ENCODE measurements at places on chromosomes 7 and 10. TPM values are rescaled to one million over a fixed set of nuclear protein-coding genes. Genes with fewer than 3 reads are reported as not detected.

Gene UNCX
- polyA plus RNA-seq, result not detected

Gene NCF1
- polyA plus RNA-seq, result not detected

Gene TRAPPC14
- polyA plus RNA-seq, result 14.1 TPM

Gene NAT16
- 0.11 TPM for polyA plus RNA-seq

Gene CREB5
- polyA plus RNA-seq, result 33.5 TPM

Gene ITPRID1
- 0.40 TPM for polyA plus RNA-seq

Gene TCTN3
- 26.6 TPM for polyA plus RNA-seq

Gene KDM7A
- polyA plus RNA-seq, result 10.9 TPM

Gene BUB3
- 75.3 TPM for polyA plus RNA-seq

Gene NCOA4
- 155 TPM for polyA plus RNA-seq

DNA sequence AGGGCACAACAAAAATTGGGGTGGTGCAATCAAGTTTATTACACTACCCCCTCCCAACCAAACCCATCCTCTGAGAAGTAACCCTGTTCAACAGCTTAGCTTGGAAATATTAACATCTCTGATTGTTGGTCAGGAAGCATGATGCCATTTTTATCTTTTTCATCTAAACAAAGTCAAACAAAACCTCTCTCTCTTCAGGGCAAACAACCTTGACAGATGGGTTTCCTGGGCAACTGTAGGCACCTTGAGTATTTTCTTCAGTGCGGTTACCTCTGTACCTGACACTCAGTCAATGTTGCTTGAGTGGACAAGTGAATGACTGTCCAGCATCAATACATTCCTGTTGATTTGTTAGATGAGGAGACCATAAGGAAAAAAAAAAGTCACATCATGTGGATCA, 183.6 kb downstream of the NRP1 start:
- DNase-seq, result no peak

- no peak for DNase-seq
Observed at GRCh38 chr7:47472444-47473157, 109.3 kb downstream of the TNS3 start.

DNA sequence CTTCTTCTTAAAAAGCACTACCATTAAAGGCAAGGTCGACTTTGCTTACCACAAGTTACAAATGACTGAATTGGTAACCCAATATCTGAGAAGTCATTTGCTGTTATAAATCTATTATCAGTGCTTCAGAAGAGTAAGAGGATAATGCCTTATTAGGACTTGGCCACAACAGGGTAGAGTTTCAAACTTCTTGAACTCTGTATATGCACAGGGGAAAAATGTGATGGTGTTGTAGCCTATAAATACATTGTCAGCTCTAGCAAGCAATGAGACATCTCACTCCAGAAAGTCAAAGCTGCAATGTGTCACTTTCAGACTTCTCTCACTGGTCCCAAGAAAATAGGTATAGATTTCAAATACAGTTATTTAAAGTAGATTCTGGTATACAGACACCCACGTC, 9.3 kb downstream of the TFEC start:
- DNase-seq, result no peak

GRCh38 chr7:50121286-50121685, 28.2 kb upstream of the ZPBP start:
- no peak for DNase-seq

GRCh38 chr10:29257106-29257783, 31.6 kb upstream of the LYZL1 start:
- DNase-seq, result no peak

DNA sequence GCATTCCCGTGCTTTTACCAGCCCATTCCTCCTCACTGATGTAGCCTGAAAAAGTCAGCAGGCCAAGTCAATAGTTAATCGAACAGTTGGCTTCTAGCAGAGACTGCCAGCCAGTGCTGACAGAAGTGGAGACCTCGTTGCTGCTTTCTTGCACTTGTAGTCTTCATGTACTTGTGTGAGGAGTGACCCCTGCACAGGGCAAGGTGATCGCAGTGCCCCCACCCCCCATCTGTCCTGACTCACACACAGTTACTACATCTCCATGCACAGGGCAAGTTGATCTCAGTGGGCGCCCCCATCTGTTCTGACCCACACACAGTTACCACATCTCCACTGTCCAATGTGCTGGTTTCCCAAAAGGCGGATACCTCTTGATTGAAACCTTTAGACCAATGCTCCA, 34.2 kb downstream of the C10orf71 start:
- DNase-seq, result no peak

- DNase-seq, result no peak
Observed at GRCh38 chr10:104417637-104418292, 64.1 kb downstream of the CFAP58 start.

- DNase-seq, result no peak
Observed at GRCh38 chr7:55423891-55424290, 58.8 kb downstream of the LANCL2 start.

DNA sequence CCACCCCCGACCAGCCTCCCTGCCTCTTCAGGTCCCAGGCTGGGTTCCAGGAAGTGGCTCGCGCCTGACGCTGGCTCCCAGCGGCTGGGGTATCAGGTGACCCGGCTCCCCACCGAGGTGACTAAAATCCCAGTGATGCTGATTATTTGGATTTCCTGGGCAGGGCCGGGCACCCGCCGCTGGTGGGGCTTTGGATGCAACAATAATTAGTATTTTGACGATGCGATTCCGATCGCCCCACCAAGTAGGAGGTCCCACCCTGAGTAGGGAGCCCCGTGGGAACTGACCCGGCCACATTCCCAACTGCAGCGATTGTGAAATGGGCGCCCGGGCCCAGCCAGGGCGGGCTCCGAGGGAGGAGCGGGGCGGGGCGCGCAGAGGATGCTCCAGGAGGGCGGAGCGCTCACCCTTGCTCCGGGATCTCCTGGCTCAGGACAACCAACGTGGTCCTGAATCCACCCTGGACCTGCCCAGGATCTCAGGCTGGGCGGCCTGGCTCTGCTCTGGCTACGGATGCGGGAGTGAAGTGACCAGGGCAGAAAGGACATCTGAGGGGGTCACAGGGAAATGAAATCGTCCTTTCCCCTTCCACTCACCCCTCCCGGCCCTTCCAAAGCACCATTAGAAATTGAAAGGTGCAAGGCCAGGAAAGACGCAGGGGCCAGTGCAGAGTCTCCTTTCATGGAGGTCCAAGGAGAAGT, 32.6 kb downstream of the DUSP5 start:
- no peak for DNase-seq

GRCh38 chr10:15363031-15363430, 8.1 kb downstream of the FAM171A1 start:
- no peak for DNase-seq

DNA sequence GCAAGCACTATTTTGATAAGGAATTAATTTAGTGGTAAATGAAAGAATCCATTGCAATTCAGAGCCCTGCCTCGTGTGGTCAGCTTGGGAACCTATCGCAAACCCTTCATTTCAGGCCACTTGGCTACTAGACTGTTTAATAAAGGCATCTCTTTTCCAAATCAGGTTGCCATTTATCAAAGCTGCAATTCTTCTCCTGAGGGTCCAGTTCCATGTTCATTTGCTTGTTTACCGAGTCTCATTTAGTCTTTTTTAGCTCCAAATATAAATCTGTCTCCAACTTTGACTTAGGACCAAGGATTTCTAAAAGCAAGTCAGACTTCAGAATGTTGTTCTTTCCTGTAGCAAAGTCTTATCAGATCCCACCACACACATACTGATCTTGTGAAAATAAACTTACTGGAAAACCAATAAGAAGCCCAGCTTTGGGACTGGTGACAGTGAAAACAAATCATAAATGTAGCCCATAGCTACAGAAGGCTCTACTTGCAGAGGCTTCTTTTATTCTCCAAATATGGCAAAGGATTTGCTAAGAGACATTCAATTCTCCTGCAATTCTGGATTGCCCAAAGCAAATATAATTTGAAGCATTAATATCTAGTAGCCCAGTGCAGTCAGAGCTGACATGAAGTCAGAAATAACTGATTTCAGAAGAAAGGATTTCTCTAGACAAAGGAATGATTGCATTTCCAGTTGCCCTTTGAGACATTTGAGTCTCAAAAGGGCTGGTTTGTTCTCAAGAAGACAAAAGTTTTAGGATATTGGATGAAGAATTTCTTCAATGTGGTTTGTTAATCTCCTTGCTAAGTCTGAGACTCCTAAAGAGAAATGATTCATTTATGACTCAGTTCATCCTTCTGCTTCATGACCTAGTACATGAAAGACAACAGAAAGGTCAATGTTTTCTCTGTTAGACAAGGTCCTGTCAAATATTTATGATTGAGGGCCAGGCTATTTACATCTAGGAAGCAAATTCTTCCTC, 28.0 kb downstream of the PPP1R3C start:
- DNase-seq, result no peak

- DNase-seq, result no peak
Observed at GRCh38 chr7:116167177-116167576, 43.2 kb upstream of the TES start.

- no peak for DNase-seq
Observed at GRCh38 chr7:127882313-127882920, 148.8 kb downstream of the LRRC4 start.

DNA sequence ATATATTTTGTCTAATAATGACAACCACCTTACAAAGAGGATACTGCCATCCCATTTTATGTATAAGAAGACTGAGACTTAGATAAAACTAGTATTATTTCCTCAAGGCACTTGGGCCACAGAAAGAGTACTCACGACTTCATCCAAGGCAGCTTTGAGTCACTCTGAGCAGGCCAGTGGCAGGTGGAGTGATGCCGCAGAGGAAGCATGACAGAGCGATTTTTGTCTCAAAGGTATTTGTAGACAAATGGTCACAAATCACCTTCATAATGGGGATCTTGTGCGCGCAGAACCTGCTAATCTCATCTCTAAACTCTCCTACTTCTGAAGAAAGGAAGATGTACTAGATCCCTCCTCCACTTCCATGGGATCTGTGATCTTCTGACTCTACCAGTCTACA, 113.2 kb upstream of the NAMPT start:
- no peak for DNase-seq

GRCh38 chr7:11341285-11341944, 367.7 kb downstream of the PHF14 start:
- peak; percentile 23 for DNase-seq

GRCh38 chr10:77190291-77190690, 447.3 kb downstream of the KCNMA1 start:
- DNase-seq, result no peak

GRCh38 chr10:68105820-68106219, 3.5 kb upstream of the MYPN start:
- no peak for DNase-seq

- no peak for DNase-seq
Observed at GRCh38 chr10:107576746-107577145, 412.2 kb upstream of the SORCS1 start.

DNA sequence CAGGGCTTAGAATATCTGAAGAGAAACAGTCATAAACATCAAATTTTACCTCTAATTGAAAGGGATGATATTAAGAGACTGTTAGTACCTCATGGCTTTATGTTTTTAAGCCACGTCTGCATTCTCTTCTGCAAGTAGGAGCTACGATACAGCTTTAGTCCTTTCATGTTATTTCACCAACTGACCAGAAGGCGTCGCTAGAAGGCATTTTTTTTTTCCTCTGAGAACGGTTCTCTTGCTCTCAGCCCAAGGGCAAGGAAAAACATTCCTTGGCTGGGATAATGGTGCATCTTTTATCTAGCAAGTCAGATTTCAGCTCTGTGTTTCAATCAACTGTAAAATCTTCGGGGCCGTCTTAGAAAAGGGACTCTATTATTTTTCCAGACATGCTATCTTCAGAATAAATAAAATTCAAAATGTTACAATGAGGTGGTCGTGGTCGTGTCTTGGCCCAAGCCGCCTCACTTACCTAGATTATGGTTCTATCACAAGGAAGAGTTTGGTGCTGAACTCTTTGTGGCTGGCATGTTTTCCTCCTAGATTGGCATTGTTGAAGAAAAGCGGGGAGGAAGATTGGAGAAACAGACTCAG, 41.6 kb upstream of the LYZL2 start:
- DNase-seq, result peak; percentile 86

DNA sequence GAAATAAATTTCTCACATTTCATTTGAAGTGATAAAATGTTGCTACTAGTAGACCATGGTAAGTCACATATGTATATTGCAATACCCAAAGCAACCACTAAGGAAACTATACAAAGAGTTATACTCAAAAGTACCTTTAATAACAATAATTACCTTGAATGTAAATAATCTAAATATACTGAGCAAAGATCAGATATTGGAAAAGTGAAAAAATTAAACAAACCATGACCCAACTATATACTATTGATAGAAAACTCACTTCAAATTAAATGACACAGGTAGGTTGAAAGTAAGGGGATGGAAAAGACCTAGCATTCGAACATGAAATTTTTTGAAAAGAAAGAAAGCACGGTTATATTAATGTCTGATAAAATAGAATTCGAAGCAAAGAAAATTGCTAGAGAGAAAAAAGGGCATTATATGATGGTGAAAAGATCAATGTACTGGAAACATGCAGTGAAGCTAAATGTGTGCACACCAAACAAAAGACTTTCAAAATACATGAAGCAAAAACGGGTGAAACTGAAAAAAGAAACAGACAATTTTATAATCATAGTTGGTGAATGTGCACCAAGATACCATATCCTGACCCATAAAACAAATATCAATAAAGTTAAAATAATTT, 29.1 kb downstream of the TFPI2 start:
- no peak for DNase-seq

DNA sequence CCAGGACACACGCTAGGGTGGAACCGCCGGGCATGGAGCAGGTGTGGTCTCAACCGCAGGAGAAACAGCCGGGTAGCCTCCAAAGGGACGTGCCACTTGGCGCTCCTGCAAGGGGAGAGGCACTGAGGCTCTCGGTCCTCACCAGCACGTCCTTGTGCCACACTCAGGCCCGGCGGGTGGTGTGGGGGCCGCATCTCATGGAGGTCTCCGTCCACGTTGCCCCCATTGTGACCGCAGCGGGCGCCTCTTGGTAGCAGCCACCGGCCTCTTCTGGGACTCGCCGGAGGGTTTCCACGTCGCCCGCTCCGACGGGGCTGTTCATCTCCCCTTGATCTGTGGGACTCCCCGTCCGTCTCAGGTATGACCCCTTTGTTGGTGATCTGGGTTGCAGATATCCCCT, 49.2 kb upstream of the ELFN1 start:
- no peak for DNase-seq

DNA sequence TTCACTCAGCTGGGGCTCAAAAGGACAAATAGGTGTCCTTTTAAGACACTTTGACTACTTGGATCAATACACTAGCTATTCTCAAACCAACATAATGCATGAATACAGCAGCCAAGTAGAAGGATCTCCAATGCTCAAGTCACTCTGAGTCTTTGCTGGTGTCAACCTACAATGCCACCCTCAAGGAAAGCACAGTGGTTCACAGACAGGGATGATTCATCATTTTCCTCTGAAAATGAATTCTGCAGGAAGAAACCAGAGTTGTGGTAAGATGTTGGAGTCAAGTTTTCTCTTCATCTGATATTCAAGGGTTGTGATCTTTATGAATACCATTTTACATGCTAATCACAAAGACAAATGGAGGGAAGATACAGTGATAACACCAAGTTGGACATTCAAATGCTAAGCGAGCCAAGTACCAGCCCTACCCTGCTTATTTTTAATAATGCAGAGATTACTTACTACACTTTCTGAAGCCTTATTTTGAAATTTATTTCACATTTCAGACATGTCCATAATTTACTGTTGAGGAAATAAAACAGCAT, 143.1 kb upstream of the FGFR2 start:
- DNase-seq, result no peak

GRCh38 chr10:77577666-77578229, 59.9 kb downstream of the KCNMA1 start:
- DNase-seq, result no peak
